ENCODE measurements at places on chromosomes 12 and 14.

DNA sequence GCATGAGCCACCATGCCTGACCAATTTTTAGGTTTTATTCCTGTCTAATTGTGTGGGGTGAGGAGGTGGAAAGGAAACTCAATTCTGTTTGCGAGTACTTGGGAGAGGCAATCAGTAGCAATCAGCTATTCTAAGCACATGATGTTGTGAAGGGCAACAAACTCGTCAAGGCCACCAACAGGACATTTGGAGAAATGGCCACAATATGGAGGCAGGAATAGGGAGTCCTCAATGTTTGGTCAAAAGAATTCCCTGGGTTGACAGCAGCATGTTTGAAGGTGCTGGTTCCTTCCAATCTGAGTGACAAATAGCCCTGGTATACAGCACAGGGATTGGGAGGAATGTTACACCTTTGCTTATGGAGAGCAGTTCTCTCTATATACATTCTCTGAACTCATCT, 32.7 kb upstream of the USP44 start:
- DNase-seq: peak; percentile 12

GRCh38 chr12:57730336-57731067, 8.0 kb downstream of the AGAP2 start:
- no peak for DNase-seq

- DNase-seq: no peak
Measured at GRCh38 chr12:41013881-41014642, 174.1 kb upstream of the PDZRN4 start.

DNA sequence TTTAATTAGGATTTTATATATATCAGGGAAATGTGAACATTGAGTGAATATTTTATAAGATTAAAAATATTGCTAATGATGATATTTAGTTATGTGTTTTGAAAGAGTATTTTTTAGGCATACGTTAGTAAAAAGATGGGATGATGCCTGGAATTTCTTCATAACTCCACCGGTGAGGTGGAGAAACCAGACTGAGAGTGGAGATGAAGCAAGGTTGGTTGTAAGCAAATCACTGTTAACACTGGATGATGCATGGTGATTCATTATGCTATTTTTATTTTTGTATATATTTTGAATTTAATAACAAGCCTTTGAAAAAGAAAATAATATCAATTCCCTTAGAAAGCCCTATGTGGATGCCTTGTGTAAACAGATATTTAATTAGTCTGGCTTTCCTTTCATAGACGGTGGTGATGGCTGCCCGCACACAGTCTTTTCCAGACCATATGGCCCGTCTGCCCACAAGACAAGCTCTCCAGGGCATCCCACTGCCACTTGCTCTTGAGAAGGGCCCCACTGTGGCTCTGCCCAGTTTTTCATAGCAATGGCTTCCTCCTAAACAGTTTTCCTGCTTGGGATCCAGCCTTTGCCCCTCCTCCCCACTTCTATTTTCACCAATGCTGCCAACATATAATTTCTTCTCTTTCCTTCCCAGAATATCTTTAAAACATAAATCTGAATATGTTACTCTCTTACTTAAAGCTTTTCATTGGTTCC, 95.4 kb downstream of the HELB start:
- no peak for DNase-seq

- no peak for DNase-seq
Measured at GRCh38 chr12:124674937-124675336, 107.5 kb upstream of the NCOR2 start.

DNA sequence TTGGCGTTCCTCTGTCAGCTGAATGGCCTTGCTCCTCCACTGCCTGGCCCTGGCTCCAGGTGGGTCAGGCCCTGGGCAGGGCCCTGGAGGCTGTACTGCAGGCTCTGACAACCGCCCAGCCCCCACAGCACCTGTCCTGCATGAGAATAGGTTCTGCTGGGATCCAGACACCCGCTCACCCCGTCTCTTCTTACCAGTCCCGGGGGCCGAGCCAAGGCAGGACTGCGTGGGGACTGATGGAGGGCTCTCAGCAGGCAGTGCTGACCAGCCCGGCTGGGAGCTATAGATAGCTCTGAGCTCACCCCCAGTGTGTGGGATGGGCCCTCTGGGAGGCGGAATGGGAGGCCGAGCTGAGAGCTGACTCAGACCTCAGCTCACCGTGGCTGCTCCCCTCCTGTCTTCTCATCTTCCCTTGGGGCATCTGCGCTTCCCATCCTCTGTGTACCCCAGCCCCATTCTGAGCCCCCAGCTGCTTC, 39.6 kb downstream of the TEAD4 start:
- peak; percentile 47 for DNase-seq

- no peak for DNase-seq
Measured at GRCh38 chr12:10457760-10458159, 4.6 kb upstream of the KLRC1 start.

DNA sequence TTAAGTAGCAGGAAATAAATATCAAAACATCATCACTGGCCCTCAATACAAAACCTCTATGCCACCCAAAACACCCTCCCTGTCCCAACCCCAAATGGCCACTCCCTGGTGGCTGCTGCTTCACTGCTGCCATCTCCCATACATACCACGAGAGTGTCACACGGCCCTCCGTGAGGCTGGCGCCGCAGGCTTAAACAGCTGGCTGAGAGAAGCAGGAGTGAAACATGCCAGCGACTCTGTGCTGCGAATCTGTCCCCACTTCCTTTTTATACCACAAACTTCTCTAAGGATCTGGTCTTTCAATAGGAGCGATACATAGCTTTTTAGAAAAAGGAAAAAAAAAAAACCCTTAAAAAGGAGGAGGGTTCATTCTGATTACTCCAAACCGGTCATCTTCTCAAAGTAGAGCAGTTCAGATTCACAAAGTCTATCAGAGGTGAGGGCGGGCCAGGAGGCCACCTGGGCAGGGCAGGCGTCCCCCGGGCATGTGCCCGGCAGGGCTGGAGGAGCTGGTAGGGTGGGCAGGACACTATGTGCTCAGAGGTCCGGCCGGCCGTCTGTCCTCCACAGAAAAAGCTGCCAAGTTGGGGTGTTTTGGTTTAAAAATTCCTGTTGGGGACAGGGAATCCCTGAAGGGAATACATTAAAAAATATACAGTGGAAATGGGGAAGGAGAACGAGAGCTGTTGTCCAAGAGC, 26.5 kb downstream of the MAX start:
- DNase-seq: no peak

- peak; percentile 54 for DNase-seq
Measured at GRCh38 chr14:105939810-105940508, 413.6 kb downstream of the TMEM121 start.

DNA sequence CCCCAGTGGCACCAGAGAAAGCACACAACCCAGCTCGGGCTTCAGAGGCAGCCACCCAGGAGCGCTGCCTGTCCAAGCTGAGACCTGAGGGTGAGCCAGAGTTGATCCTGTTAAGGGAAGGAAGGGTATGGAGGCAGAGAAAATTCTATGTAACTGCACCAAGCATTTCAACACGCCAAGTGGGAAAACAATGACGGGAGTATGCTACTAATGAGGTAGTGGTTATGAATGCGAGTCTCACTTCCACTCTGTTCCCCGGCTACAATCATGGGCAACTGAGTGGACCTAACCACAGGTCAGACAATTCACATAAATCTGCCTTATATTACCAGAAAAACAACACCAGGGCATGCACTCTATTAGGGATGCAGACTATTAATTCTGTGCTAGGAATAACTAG, 9.9 kb downstream of the ATG14 start:
- DNase-seq: no peak

DNA sequence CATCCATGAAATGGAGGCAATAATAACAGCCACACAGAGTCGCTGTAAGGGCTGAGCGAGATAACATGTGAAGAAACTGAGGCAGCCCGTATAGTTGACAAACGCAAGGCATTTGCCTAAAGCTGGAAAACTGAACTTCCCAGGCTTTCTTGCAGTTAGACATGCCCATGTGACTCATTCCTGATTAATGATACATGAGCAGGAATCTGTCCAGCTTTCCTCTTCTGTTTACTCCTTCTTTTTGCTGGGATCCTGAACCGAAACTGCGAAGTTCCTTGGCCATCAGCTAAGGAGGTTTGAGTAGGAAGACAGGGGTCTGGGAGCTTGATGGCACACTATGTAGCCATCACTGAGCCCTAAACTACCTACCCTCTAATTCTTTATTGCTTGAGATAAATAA, 52.2 kb downstream of the ST8SIA1 start:
- DNase-seq: no peak

DNA sequence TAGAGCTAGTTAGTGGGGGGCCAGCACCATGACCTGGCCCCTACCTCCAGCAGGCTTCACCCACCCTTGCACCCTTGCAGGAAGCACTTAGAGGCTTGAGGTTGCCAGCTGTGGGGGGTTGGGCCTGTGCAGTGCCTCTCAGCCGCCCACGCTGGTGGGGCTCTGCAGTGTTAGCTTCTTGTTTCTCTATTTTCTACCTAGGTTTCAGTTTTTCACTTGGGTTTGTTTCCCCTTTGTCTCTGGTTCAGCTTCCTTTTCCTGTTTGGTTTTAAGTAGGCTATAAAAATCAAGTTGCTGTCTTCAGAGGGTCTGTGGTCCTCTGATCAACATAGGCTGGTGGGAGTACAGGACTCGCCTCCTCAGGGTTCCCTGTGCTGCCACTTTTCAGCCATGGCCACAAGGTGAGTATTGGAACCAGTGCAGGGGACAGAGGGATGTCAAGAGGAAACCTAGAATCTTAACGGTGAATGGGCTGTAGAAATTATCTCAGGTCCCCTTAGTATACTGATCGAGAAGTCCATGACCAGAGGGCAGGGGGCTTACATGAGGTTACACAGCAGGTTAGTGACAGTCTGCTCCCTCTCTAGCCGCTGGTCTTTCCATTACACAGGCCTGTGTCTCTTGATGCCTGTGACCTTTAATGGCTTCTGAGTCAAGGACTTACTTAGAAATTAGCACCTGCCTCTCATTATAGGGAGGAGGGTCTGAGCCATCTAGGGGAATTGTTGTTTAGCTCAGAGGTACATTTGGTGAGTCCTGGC, at the start of gene EVL:
Gene EVL (plus strand): TSS at position 312 of the 761 bp plus-strand sequence. CDS start 79 bp downstream, at position 391.
- DNase-seq: peak; percentile 94

- DNase-seq: peak; percentile 45
Measured at GRCh38 chr12:50564237-50564947, 59.6 kb downstream of the DIP2B start.

GRCh38 chr14:100783630-100784370, 42.1 kb upstream of the MEG3 start:
- DNase-seq: no peak

DNA sequence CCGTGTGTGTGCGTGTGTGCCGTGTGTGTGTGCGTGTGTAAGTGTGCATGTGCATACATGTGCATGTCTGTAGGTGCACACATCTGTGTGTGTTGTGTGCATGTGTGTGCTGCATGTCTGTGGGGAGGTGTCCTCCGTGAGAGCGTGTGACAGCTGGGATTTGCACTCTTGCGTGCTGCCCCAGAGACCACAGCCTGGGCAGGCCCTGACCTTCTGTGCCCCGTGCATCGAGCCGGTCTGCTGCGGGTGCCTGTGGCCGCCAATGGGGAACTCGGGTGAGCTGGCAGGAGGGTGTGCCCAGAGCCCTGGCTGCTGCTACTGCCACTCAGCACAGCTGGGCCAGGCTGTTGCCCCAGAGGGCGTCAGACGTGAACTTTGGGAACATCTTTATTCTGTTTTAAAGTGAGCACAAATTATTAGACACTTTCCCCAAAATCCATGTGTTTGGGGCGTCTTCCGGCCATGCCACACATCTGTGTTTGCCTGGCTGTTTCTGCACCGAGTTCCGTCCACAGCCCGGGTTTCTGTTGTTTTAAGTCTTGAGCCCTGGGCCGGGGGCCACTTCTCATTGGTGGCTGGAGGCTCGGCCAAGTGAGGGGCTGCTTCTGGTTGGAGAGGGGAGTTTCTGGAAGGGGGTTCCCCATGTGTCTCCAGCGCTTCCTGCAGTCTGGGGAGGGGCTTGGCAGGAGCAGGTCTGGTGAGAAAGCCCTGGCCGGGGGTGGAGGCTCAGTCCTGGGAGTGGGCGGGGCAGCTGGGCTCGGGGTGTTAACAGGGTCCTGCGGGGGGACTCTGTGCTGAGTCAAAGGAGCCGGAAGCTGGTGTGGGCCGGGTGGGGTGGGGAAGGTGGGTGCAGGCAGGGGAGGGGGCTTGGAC, 7.6 kb downstream of the CEP170B start:
- no peak for DNase-seq

GRCh38 chr12:101706403-101706802, 9.0 kb downstream of the CHPT1 start:
- DNase-seq: no peak

DNA sequence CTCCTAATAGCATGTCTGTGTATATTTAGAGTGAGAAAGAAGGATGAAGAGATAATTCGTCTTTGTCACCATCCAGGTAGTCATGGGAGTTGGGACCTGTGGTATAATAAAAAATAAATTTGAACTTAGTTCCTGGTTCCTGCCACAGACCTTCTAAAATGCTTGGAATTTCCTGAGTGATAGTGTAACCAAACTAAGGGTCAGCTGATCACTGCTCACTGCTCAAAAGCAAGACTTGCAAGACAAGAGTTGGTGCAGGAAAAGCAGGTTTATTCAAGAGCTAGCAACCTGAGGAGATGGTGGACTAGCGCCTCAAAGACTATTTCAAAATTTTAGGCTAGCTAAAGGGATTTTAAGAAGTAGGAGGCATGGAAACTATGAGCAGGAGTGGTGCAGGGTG, 19.1 kb downstream of the ANG start:
- DNase-seq: no peak

DNA sequence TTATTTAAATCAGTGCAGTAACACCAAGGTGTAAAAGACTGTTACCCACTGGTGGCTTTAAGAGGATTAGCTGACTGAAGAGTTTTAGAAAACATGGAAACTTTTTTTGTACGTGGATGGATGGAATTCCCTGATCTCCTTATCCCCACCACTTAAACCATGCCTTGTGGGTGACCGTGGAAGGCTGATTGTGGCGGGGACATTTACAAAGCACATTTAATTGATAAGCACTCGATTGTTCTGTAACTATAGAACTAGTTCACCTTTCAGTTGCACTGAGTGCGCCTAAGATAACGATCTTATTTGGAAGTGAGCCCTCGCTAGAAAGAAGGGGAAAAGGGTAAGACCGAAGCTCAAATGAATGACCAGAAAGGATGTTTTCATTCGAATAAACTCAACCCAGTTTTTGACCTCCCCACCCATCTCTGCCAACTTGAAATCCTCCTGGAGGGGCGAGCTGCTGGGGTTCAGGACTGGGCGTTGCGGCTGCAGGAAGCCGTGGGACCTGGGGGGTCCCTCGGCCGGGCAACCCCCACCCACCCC, 688 bp upstream of the RASSF3 start:
- DNase-seq: no peak

DNA sequence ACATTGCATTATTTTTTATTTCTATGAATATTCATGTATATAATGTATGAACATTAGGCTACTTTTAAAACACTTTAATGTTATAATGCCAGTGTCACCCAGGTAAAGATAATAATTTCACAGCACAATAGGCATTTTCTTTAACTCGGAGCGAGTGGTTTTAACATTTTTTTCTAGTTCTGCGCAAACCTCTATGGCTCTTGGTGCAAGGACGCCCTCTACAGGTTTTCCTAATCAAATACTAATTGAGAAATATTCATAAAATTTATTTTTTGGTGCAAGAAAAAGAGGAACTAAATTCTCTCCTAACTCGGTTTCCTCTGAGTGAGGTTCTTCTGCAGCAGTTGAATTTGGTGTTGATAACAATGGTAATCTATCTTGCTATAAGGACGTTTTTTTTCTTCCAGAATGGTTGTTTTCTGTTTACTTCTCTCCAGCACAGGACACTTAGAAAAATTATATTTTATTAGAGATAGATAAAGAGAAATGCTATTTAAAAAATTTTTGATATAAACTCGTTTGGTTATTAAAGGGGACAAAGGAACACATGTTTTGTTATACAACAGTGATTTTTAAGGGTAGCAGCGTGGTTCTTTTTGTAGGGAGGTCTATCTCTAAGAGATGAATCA, 2.4 kb upstream of the WIF1 start:
- peak; percentile 79 for DNase-seq

GRCh38 chr12:52969828-52970569, 21.1 kb downstream of the KRT18 start:
- no peak for DNase-seq

Data from NB4 (cell line).